ENCODE measurements at places on chromosomes 5 and 9.

DNA sequence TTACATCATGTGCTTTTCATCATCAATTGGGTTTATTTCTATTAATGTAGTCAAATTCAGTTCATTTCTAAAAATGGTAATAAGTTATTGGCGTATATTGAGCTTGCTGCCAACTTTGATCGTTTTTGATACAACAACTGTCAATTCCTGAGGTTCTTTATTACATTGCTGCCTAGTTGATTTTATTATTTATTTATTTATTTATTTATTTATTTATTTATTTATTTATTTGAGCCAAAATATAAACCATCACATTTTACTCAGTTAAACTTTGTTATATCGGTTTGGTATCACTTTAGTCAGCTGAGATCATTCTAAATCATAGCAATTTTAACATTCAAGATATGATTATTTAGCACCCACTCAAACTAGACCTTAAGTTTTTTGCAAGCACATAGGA lies 100.0 kb downstream of the FBXO38 start:
- DNase-seq: no peak

- DNase-seq: no peak
Observed at GRCh38 chr5:133682451-133682850, 70.1 kb upstream of the FSTL4 start.

DNA sequence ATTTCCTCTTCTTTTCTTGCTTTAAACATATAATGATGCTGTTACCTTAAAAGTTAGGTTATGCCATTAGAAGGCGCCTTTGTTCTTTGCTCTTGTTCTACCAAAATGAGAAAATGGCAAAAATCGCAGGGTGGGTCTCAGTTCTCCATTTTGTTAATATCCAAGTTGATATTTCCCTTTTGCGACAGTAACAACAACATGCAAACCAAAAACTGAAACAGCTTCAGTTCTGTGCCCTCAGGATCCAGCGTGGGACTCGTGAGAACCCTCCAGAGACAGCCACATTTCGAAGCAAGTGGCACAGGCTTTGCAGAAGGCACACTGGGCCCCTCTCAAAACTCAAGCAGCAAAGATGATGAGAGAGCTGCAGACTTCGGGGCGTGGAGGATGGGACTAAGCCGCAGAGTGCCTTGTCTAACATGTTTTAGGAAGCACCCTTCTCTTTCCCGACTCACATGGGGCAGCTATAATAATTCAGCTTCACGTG lies 33.0 kb upstream of the LCP2 start:
- no peak for DNase-seq

- DNase-seq: no peak
Observed at GRCh38 chr5:76849419-76850291, at the start of gene S100Z. S100Z (plus strand) TSS chr5:76850014; CDS start chr5:76875360, 25,346 bp downstream.

DNA sequence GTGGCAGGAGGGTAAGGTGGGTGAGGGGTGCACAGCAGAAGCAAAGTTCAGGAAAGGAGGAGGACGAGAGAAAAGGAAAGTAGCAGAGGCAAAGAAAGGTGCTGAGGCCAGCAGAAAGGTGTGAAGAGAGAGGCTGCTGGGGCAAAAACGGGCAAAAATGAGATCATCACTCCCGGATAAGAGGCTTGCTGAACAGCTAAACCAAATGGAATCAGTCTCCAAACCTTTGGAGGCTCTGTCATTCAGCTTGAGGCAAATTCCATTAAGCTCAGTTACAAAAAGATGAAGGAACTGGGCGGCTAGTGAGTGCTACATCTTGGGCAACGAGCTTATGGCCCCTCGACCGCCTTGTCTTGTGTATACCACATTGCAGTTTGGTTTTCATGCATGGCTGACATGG lies 136.4 kb downstream of the FSTL4 start:
- DNase-seq: no peak

DNA sequence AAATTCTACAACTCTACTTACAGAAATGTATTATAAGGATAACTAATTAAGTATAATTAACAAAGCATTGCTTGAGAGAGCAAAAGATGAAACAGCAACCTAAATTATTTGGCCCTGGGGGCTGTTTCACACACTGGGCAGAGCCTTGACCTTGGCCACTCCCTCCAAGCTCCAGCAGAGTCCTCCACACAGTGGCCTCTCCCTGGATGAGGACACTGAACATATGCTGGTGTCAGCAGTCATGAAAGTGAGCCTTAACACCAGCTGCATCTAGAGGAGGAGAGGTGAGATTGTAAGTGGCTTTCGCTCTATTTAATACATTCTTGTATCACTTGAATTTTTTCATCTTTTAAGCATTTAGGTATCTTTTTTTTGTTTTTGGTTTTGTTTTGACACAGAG lies 23.3 kb upstream of the ZDHHC12 start:
- no peak for DNase-seq

DNA sequence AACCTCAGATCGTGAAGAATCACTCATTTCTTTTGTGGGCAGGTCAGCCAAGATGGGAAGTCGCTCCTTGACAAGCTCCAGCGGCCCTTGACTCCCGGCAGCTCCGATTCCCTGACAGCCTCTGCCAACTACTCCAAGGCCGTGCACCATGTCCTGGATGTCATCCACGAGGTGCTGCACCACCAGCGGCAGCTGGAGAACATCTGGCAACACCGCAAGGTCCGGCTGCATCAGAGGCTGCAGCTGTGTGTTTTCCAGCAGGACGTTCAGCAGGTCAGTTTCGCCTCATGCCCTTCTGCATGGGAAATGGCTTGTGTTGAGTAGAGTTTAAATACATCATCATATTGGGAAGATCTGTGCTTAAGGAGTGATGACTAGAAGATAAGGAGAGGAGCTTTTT lies 173.3 kb downstream of the TRIO start:
- DNase-seq: no peak

DNA sequence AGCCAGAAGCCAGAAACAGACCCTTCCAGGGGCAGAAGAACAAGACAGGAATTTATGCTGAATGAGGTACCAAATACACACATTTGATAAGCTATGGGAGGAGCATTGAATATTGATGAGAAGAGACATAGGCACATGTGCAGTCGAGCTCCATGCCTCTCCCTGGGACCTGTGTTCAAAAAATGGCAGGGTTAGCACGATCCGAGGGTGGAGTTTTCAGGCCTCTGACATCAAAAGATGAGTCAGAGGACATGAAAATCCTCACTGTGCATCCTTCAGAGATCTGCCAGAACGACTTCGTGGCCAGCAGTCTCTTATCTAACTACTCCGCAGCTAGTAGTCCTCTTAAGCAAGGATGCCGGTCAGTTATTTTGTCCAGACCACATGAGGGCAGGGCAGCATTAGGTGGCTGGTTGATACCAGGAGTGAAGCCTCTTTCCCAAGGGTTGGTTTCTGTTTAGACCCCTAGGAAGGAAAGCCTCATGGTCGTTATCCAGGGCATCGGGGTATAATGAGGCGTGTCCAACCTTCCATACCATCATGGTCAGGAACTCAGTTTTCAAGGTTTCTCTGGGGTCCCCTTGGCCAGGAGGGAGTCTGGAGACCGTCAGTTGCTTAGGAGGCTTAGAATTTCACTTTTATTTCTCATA lies 11.6 kb upstream of the CMBL start:
- DNase-seq: no peak

DNA sequence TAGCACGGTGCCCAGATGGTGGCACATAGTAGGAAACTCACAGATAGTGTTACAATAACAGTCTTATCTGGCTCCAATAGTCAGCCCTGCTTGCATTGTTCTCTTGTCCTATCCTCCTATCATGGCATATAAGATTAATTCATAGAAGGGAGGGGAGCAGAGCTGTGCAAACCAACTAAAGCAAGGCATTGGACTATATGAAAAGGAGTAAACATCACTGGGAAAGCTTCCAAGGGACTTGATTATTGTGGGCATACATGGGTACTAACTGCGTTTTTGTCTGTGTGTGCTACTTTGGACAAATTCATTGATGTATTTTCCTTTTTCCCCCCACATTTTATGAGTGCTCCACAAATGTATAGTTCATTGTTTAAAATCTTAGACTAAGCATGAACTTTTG lies 43.8 kb upstream of the C5orf47 start:
- no peak for DNase-seq

DNA sequence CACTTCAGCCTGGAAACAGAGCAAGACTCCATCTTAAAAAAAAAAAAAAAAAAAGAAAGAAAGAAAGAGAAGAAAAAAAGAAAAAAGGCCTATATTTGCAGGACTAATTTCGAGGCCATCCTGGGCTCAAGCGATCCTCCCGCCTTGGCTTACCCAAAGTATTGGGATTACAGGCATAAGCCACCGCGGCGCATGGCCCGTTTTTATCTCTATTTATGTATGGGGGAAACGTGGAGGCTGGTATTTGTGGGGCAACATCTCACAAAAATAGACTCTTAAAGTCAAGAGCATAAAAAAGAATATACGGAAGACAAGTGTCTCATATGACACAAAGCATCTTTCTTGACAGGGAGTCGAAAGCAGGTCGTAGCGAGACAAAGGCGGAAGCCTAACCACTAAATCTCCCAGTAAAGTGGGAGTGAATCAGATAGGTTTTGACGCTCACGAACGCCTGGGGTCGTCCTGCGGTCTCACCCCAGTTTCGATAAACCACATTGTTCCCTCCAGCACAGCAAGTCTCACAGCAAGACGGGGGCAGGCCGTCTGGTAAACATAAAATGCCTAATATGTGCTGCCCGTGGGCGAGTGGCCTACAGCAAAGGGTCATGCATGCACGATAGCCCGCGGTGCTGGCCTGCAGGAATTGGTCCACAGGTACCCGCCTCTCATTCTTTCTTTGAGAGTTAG lies 1.8 kb upstream of the TRIM41 start:
- DNase-seq: no peak

DNA sequence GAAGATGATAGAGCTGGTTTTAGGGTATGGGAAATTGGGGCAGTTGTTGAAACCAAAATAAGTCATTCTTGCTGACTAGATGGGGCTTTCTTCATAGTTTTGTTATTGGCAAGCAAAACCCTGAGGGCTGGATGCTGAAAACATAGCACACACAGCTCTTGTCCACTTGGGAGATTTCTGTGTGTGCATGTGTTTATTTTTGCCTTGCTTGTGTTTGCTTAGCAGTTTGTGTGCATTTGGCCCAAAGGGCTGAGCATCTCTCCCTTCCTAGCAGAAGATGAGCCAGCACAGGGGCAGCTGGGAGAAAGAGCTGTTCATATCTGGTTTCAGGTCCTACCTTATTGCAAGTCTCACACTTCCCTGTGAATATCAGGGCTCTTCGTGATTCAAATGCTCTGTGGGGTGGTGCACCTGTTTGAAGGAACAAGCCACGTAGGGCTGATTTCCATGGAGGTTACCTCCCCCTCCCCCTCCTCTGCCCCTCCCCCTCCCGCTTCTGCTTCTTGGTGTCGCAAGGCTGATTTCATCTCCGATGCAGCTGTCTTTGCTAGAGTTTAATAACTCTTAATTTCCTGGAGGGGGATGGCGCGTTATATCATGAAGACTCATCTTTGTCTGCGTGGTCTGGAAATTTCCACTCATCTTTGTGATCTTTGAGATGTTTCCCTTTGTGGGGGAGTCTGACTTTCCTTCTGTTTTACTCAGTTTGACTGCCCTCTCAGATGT lies 296.5 kb downstream of the ARHGAP26 start:
- DNase-seq: no peak

DNA sequence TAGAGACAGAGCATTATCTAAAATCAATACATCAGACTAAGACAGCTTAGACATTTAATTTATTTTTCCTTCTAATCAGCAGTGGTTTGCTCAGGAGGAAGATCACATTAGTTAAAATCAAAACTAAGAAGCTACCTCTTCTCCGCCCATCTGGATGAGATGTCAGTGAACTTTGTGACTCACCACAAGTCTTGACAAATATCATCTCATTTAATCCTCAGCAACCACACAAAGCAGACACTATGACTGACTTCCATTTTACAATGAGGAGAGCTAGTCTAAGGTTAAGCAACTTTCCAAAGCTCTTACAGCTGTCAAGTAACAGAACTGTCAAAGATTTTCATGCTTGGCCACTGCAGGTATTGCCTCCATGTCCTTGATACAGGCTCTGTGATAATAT lies 289.5 kb downstream of the DEPDC1B start:
- DNase-seq: no peak

DNA sequence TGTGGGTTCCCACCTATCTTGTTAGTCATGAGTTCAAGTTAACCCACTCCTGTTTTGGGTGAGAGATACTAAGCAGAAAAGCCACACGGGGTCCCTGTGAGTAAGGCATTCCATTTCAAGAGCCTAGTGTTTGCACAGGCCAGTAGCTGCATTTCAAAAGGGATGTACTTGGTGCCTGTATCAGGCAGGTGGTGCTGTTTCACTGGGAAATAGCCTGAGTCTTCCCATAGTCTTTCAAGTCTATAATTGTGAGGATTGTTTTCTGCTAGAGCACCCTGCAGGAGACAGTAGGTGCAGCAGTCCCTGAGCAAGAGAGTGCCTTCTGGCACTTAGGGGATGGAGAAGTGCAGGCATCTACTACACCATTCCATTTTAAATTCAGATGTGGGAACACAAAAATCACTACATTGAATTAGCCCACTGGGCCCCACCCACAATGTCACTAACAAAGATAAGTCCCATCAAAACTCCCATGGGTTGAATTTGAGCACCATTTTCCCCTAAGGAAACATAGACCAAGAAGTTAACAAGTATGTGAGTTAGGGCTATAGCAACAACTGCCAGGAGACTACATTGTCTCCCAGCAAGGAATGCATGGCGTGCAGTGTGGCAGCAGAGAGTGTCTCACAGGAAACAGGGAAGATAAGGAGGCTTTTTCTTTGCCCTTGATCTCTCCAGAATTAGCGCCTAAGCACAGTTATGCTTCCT lies 263.2 kb downstream of the COX7C start:
- peak; percentile 35 for DNase-seq

DNA sequence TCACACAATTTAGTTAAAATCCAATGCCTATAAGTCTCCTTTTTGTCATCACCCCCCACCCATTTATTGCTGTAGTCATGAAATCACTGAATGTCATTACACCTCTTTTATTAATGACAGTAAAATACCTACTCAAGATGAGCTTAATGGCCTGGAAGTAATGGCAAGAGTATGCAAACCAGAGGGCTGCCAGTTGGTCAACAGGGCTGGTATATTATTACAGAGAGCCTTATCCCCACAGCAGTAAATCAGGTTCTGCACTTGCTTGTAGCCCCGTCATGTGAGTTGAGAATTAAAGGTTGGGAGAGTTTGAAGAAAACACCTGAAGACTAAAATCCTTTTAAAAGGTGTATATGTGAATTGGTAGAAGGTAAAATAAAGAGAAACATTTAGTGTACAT lies 372.4 kb downstream of the MAT2B start:
- DNase-seq: no peak

Measured in kidney epithelial cell (primary cell).